ENCODE measurements at places on chromosomes 16 and 17.

DNA sequence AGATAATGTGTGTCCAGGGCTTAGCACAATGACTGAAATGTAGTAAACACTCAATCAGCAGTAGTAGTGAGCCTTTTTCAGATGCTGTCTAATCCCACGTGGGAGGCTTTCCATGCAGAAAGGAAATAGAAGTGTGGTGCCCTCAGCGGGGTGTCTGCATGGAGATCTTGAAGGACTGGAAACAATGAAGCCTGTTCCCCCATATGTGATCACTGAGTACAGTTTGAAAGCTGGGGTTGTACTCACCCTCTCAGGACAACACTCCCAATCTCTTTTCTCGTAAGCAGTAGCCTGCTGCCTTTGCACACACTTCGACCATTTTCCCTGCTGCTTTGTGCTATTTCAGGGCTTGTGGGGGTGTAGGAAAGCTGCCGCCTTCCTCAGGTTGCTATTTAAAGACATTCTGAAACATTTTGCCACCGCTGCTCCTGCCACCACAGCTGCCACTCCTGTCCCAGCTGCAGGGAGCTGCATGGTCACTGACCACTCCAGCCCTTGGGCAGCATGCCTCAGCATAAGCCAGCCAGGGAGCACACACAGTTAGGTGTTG lies 40.6 kb upstream of the HAS3 start:
- no peak for DNase-seq

DNA sequence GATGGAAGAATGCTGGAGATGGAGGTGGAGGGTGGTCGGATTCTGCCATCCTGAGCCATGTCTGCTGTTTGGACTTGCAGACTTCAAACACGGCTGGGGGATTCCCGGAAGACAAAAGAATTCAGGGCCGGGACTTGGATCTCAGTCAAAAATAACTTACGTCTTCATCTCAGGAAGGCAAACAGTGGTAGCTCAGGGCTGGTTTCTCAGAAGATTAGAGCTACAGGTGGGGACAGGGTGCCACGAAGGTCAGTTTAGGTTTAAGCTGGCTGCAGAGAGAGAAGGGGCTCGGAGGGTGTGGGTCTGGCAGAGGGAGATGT lies 4.3 kb upstream of the RHBDL3 start:
- no peak for DNase-seq

DNA sequence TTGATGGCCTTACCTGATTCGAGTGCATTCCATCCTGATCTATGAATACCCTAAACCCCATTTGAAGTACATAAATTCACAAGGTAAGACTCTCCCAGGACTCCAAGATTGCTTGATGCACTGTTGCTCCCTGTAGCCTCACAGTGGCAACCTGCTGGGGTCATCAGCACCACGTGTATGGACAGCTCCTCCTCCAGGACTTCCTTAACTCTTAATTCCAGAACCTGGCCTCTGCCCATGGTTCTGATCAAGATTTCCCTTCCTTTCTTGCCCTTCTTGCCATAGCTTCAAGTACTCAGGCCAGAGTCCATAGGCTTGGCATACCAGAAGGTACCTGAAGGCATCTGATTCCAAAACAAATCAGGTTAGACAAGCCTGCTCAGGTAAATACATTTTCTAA lies 34.0 kb upstream of the NLK start:
- no peak for DNase-seq

GRCh38 chr16:50096791-50097190 lies 31.0 kb downstream of the HEATR3 start:
- DNase-seq: no peak

DNA sequence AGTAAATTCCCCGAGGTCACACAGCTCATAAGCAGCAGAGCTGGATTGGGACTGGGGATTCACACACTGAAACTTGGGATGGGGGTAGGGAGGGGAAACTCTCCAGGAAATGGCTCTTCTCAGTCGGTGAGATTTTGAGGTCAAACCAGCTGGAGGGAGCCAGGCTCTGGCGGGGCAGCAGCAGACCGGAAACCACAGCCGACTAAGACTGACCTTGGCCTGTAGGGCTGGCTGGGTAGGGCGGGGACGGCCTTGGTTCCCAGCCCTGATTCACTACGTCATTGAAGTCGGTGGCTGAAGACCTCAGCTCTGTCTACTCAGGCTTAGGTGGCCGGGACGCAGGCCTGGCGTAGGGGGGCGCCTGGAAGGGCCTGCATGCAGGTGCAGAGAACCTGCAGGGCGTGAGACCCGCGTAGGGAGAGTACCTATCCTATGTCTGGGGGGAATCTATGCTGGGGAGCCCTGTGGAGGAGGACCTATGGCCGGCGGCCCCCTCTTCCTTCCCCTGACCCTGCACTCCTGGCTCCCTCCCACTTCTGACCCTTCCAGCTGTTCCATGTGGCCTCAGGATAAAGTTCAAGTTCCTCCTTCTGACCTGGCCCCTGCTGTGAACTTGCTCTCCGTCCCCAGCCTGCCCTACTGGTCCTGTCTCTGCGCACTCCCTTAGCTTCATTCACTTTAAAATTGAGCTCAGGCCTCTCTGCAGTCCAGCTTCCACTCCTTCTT lies 11.9 kb upstream of the SLC4A1 start:
- no peak for DNase-seq

DNA sequence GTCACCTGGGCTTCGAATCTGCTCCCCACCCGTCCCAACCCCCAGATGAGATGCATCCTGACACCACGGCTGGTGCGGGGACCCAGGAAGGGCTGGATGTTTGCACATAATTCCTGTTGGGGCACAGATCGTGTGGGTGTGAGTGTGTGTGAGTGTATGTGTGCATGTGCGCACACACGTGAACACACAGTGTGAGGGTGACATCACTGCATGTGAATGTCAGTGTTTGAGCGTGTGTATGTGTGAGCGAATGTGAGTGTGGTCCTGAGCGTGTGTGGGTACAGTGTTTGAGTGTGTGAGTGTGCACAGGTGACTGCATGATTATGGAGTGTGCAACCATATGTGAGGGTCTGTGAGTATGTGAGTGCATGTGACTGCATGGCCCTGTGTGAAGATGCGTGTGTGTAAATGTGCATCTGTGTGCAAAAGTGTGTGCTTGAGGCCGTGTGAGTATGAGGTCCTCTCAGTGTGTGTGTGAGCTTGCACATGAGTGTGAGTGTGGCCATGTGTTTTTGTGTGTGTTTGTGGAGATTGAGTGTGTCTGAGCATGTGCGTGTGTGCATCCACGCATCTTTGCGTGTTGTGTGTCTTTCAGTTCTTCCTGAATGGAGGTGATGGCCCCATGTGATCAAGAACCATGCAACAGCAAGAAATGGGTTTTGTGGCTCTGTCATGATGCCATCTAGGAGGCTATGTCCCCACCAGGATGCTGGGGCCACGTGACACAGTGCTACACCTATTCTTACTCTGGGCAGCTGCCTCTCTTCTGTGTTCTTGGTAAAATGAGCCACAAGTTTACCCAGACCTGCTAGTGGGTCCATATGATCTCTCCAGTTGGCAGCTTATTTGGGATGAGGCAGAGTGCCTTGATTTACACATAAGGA lies 70.5 kb upstream of the GCSH start:
- DNase-seq: no peak

- DNase-seq: no peak
These were observed 197.8 kb upstream of the CHMP6 start for GRCh38 chr17:80793851-80794267.

- DNase-seq: no peak
These were observed 6.2 kb downstream of the BRCA1 start for GRCh38 chr17:43118679-43119615.

- DNase-seq: no peak
These were observed 10.4 kb upstream of the METTL22 start for GRCh38 chr16:8611122-8611521.

- no peak for DNase-seq
These were observed 14.6 kb upstream of the CSNK1D start for GRCh38 chr17:82287868-82288801.

DNA sequence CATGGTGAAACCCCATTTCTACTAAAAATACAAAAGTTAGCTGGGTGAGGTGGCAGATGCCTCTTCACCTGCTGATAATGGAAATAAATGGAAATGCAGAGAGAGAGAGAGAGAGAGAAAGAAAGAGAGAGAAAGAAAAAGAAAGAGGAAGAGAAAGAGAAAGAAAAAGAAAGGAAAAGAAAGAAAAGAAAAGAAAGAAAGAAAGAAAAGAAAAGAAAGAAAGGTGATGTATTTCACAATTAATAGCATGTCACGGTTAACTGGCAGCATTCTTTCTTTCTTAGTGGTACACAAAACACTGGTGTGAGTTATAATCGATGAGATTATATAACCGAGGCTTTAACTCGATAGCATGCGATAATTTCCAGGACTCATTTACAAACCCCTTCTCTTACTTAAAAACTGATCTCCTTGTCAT lies 3.2 kb downstream of the ACOX1 start:
- DNase-seq: no peak

DNA sequence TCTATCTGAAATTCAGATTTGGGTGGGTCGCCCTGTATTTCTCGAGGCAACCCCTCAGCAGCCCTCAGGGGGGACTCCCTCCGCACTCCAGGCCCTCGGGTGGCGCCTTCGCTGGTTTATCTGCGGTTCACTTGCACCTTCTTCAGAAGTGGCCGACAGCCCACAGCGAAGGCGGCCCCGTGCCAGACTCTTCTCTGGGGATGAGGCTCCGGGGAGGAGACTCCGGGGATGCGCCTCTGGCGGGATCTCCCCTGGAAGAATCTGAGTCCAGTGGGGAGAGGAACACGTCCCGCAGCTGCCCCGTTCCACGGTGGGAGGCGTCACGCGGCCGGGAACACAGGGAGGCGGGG lies 63.9 kb upstream of the DNAJA2 start:
- peak; percentile 25 for DNase-seq

DNA sequence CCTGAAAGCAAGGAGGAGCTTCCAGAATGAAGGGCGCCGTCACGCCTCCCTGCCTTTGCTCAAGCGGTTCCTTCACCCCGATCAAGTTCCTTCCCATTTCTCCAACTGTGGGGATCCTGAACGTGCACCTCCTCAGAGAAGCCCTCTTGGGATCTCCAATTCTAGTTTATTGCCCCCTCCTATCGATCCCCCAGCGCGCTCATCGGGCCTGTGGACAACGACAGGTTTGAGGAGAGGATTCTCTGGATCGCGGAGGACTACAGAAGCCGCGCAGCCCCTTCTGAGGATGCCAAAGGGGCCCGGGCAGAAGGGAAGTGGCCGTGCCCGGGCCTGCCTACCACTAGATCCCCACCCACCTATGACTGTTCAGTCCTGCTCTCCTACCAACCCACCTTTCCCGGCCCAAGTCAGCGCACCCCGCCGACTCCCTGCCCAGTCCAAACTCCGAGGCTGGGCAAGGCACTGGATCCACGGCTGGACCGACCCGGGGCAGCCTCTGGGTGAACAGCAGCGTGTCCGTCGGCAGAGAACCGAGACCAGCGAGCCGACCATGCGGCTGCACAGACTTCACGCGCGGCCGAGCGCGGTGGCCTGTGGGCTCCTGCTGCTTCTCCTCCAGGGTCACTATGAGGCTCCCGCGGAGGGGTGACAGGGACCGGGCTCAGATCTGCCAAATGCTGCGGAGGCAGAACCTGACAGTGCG lies 12.8 kb upstream of the CES3 start:
- no peak for DNase-seq

DNA sequence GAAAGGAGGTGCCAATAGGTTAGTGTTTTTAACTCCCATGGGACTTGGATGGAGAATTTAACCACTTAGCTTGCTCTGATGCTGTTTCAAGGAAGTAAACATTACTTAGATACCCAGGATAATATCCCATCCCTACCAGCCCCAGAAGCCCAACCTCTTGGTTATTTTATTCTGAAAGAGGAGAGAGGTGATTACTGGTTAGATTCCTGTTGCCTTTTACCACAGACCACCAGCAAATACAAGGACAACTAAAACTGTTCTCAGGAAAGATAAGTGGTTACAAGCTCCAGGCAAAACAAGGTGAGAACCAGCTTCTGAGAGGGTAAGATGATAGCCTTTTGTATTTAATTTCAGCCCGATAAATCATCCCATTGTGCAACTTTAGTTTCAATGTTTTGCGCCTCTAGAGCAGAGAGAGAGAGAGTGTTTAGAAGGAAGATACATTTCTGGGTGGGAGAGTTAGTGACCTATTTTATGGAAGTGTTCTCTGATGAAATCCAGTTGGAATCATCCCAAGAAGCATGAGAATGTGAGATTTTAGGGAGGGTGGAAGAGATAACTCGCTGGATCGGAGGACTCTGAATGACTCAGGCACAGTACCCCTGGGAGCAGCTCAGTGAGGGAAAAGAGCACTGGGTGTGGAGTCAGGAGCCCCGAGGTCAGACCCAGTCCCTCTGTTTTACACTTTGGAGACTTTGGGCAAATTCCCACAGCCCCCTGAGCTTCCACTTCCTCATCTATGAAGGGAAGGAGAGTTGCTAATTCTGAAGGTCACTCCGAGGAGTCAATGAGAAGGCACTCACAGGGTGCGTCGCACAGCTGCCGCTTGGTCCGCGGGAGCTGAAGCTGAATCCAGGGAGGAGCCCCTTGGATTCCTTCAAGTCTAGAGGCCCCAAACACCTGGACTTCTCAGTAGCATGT lies 12.1 kb downstream of the GLP2R start:
- no peak for DNase-seq

- DNase-seq: no peak
These were observed 1554.6 kb downstream of the CDH8 start for GRCh38 chr16:60481591-60481990.

DNA sequence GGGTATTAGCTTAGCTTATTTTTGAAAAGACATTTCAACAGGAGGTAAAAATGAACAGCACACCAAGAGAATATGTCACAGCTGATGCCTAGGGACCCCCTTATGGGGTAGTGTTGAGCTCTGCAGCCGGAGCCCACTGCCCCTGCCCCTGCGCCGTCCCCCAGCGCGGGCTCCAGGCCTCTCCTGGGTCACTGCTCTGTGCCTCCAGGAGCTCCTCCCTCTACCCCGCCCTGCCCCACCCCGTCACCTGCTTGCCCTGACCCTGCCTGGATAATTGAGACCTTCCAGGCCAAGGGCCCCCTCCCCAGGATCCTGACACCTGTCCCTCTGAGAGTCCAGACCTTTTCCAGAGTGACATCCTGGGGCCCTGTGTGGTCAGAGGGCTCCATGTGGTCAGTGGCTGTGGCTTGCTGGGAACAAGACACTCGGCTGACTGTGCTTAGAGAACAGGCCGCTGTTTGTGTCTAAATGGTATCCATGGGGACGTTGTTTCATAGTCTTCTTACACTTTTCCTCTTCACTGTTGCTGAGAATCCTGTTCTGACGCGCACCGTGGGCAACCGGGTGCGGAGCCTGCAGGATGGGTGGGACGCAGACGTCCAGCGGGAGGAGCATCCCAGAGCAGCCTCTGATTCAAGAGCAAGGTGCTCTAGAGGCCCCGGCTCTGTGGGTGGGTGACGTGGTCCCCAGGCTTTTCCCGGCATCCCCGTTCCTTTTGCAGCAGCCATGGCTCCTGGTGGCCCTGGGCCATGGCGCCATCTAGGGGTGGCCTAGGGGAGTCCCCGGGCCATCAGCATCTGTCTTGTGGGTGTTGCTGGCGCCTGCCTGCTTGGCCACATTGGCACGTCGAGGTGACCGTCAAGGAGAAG lies 20.0 kb upstream of the WFIKKN1 start:
- DNase-seq: peak; percentile 29

- DNase-seq: no peak
These were observed 2.6 kb upstream of the ANKRD40CL start for GRCh38 chr17:50769884-50770283.
